Posterior cingulate gyrus (tissue), 11 donors: ENCODE measurements at places on chromosomes 4 and X.

GRCh38 chr4:185020293-185020808 is 2.1 kb downstream of the HELT start:
- peak; percentile 84 for DNase-seq

DNA sequence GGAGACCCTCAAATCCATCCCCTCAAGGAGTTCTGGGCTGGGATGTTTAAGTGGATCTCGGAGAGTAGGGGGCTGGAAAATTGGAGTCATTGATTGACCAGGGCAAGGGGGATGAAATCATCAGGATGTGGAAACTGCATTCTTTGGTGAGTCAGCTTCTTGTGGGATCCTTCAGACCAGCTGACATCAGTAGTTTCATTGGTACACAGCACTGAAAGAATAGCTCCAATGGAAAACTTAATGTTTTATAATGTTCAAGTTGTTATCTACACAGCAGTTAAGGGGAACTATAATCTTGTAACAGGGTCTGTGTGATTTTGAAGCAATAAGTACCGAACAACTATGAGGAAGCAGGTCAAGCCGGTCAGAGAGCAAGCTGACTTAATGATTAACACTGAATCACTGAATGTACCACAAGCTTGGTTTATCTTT is 506.1 kb downstream of the RPA4 start:
- no peak for DNase-seq

DNA sequence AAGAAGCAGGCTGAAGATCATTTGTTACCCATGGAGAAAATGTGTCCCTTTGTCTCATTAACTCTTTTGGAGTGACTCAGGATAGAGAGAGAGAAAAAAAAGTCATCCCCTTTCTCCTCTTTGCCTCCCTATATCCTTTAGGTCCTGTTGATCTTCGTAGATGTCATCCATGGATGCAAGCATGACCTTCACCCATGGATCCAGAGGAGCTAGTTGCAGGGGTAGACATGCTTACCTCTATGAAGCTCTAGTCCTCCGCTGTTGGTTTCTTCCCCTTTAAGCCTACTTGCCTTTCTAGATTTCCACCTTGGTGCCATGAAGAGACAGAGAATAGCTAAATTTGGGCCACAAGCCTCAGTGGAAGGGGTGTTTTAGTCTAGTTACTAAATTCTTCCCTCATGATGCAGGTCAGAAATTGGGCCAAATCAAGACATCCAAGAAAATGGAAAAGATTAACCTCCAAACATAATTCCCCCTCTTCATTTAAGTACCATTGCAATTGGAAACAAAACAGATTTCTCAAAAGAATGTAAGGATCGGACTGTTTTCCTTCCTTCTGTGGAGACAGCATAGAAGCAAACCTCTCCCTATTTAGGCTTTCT is 178.4 kb downstream of the TECRL start:
- DNase-seq, result no peak

DNA sequence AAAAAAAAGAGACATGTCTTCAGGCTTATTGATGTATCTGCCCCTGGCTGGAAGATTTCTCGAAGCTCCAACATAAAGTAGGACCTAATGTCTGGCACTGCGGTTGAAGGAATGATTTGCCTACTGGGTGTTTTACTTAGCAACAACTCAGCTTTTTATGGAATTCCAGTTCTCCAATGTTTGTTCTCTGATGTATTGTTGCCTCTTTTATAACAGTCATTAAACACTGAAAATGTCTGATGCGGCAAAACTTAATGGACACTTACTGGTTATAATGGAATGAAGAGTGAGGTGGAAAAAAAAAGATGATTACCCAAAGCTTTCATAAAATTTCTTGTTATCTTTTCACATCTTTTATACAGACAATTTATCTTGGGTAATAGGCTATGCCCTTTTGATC is 75.6 kb upstream of the ZFP42 start:
- DNase-seq, result no peak

- no peak for DNase-seq
Observed at GRCh38 chrX:150690126-150690525, 3.1 kb upstream of the MTMR1 start.

DNA sequence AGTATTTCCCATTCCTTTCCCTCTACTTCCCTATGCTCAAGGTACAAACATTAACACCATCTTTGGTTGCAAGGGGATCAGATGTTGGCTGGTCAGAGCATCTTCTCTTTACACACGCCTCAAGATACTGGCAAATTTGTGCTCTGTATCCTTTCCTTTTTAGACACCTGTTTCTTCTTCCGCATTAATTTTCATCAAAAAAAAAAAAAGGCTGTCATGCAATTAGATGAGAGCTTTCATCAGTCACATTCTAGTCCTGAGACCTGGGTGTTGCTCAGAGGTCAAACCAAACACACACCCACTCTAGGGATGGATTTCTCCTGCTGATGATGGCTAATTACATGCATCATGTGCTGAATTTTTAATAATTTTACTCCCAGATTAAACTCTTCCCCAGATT is 2.0 kb downstream of the RELL1 start:
- no peak for DNase-seq

DNA sequence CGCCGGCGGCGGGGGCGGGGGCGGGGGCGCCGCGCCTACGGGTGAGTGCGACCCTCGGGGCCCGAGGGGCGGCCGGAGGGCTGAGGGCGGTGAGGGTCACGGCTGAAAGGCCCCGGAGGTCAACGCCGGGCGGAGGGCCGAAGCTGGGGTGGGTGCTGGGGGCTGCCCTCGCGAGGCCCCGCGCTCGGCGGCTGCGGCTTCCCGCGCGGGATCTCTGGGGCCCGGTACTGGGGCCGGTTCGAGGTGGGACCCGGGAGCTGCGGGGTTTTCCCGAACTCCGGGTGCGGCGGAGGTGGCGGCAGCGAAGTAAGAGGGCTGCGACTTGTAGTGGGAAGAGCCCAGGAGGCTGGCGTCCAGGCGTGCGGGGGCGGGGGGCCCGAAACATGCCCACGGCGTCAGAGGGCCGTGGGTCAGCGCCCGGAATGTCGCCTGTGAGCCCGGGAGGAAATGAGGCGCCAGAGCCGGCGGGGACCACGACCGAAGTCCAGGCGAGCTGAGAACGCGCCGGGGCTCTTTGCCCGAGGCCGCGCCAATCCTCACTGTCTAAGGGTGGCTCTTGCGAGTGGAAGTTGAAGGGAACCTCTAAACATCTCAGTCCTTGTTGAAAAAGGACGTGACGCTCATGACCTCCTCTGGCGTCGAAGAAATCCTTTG is 407 bp downstream of the IL13RA1 start:
- DNase-seq, result no peak

DNA sequence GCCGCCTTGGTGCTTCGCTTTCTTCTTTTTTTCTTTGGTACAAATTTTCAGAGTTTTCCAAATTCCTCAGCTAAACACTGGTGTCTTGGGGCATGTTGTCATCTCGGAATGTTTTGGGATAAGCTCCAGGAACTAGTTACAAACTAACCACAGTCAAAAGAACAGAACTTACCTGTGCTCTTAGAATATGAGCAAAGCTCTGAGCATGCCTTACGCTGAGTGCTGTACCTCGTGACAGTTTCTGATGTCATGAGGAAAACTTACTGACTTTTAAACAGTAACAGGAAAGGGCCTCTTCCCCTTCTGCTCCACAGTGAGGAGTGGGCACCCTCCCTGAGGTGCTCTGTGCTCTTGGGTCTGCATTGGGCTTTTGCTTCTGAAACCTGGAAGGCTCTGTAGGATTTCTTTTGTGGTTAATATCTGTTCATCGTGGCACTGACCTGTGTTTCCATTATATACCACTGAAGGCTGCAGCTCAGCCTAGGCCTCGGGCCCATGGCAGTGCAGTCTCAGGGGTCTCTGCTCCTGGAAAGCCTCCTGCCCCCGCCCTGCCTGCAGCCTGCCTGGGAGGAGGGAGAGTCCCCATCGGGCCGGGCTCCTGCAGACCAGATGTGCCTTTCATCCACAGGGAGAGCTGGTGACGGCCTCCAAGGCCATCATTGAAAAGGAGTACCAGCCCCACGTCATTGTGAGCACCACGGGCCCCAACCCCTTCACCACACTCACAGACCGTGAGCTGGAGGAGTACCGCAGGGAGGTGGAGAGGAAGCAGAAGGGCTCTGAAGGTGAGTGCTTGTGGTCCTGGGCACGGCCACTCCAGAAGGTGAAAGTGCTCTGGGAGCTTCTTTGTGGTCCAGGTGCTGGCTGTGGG is 48.7 kb downstream of the NOP14 start:
- no peak for DNase-seq

DNA sequence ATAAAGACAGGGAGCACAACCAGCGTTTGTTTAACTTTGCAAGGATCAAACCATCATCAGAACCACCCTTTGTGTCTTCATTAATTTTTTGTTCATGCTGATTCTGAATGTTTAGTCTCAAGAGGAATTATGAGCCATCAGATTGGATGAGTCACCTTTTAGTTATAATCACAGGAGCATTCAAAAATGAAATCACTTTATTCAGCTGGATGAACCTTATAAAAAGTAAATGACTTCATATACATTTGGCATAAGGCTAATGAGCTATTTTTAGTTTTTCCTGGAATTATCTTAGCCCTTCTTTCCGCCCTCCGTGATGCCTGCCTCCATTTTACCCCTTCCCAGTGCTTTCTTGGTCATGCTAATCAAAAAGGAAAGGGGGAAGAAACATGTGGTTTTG is 103.6 kb downstream of the SORBS2 start:
- DNase-seq, result no peak
